ENCODE measurements at places on chromosomes 1 and 21. TPM values are rescaled to one million over a fixed set of nuclear protein-coding genes. Genes with fewer than 3 reads are reported as not detected.

- peak overlapping the region; percentile 68 for H3K27ac ChIP-seq
- H3K36me3 ChIP-seq: no peaks in the 10 kb centered on the region
- DNase-seq: no peak
- peak overlapping the region; percentile 47 for H3K4me3 ChIP-seq
Observed at GRCh38 chr1:235972311-235972689, 92.6 kb downstream of the NID1 start.

DNA sequence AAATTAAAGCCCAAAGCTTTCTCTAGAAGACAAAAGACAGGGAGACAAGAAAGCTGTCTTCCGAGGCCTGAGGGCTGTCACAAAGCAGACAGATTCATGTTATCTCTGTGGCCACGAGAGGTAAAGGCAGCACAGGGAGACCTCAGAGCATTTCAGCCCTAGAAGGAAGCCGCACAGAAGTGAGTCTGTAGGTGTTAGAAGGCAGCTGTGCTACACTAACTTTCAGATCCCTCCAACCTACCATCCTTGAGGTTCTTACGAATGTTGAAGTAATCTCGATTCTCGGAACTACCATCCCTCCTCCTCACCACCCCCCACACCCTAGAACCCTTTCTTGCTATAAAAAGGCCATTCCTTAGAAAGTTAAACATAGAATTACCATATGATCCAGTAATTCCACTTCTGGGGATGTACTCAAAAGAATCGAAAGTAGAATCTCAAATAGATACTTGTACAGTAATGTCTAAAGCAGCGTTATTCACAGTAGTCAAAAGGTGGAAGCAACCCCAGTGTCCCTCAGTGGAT is 21.5 kb upstream of the LYST start:
- peak; percentile 73 for DNase-seq
- H3K27me3 ChIP-seq: no peaks in the 10 kb centered on the region
- peaks cover 57% of the 10 kb centered on the region for H3K4me1 ChIP-seq
- peak overlapping the region; percentile 67 for H3K4me3 ChIP-seq

DNA sequence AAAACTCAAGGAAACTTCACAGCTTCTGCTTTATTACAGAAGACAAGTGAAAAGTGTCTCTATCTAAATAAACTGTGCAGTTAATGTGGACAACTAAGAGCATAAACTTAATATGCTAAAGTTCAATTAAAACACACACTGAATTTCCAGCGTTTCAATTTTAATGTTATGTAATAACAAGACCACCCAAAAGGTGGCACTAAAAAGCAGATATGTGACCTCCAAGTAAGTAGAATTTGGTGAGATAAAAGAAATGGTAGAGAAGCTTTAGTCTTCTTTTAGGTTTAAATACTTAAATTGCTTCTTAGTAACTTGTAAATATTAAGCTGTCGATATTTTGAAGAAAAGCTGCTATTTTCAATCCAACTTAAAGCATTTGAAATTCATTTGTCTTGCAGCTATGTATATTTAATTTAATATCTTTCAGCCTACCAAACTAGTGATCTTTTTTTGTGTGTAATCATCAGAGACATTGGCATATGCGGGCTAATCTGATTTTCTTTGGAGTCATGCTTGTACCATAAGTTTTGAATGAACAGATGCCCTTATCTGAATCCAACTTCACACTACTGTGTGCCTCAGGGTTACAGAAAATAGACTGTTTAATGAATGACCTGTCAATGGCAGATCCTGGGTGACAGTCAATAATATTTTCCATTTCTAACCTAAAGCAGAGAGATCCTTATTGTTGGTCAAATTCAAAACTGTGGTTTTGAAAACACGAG is 36.5 kb upstream of the ADAMTS1 start:
- H3K27ac ChIP-seq: no peak overlapping the region
- DNase-seq: no peak
- H3K4me1 ChIP-seq: no peaks in the 10 kb centered on the region
- no peak overlapping the region for H3K4me3 ChIP-seq
- H3K27me3 ChIP-seq: no peaks in the 10 kb centered on the region

DNA sequence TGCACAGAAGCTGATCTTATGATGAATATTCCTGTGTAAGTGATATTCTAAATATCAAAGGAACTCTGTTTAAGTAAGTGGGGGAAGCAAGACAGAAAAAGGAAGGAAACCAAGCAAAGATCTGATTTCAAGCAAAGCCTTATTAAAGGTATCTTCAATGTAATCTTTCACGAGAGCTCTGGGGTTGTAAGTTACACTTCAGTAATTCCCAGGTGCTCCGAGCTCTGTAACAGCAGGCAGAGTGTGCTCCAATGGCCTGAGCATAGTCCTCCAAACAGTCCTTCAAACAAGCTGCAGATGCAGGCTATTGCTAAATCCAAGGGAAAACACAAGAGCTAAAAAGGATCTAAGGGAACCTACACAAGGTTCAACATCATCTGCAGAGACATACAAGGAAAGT is 949.7 kb upstream of the TMPRSS15 start:
- no peaks in the 10 kb centered on the region for H3K36me3 ChIP-seq
- DNase-seq: no peak
- H3K27me3 ChIP-seq: no peaks in the 10 kb centered on the region
- H3K4me3 ChIP-seq: no peak overlapping the region
- H3K27ac ChIP-seq: no peak overlapping the region

- H3K27ac ChIP-seq: peak overlapping the region; percentile 86
- H3K4me3 ChIP-seq: peak overlapping the region; percentile 18
- H3K27me3 ChIP-seq: no peaks in the 10 kb centered on the region
- DNase-seq: no peak
- peaks cover 48% of the 10 kb centered on the region for H3K4me1 ChIP-seq
- peaks cover 68% of the 10 kb centered on the region for H3K36me3 ChIP-seq
Observed at GRCh38 chr1:25355841-25356395, 17.8 kb downstream of the TMEM50A start.

GRCh38 chr1:15918962-15919715 is 56.8 kb downstream of the ZBTB17 start:
- H3K27me3 ChIP-seq: no peaks in the 10 kb centered on the region
- H3K4me1 ChIP-seq: peaks cover 41% of the 10 kb centered on the region
- no peak overlapping the region for H3K4me3 ChIP-seq
- peak overlapping the region; percentile 24 for H3K27ac ChIP-seq
- H3K36me3 ChIP-seq: peaks cover 63% of the 10 kb centered on the region
- peak; percentile 83 for DNase-seq

GRCh38 chr1:230581446-230582079 is 60.7 kb upstream of the COG2 start:
- peaks cover 8% of the 10 kb centered on the region for H3K27me3 ChIP-seq
- H3K4me1 ChIP-seq: no peaks in the 10 kb centered on the region
- no peak overlapping the region for H3K27ac ChIP-seq
- no peaks in the 10 kb centered on the region for H3K36me3 ChIP-seq
- DNase-seq: no peak
- H3K4me3 ChIP-seq: no peak overlapping the region

DNA sequence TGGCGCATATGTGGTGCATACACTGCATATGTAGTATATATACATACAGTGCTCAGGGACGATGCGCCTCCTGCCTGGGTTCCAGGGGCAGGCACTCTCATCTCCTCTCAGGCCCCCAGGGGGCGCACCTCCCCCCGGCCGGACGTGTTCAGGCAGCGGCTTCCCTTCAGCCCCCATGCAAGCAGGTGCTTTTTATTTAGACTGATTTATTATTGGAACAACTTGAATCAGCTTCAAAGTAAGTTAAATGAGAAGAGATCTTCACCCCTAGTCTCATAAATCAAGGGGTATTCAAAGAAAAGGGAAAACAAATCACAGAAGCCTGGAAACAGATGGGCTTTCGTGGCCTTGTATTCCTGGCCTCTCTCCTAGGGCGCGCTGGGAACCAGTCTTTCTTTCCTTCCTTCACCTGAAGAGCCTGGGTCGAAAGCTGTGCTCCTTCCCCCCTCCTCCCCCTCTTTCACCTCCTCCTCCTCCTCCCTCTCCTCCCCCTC is 64.6 kb downstream of the UBIAD1 start:
- DNase-seq: peak; percentile 72
- H3K36me3 ChIP-seq: no peaks in the 10 kb centered on the region
- peaks cover 24% of the 10 kb centered on the region for H3K27me3 ChIP-seq

DNA sequence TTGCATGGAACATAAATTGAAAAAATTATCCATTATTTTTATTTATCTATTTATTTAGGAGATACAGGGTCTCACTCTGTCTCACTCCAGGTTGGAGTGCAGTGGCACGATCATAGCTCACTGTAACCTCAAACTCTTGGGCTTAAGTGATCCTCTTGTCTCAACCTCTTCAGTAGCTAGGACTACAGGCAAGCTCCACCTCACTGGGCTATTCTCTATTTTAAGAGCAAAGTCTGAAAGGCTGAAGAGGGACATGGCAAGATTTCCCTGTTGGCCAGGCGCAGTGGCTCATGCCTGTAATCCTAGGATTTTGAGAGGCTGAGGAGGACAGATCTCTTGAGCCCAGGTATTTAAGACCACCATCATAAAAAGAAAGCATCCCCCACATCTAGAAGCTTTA is 14.0 kb upstream of the RC3H1 start:
- no peaks in the 10 kb centered on the region for H3K4me1 ChIP-seq
- DNase-seq: no peak
- H3K4me3 ChIP-seq: no peak overlapping the region

DNA sequence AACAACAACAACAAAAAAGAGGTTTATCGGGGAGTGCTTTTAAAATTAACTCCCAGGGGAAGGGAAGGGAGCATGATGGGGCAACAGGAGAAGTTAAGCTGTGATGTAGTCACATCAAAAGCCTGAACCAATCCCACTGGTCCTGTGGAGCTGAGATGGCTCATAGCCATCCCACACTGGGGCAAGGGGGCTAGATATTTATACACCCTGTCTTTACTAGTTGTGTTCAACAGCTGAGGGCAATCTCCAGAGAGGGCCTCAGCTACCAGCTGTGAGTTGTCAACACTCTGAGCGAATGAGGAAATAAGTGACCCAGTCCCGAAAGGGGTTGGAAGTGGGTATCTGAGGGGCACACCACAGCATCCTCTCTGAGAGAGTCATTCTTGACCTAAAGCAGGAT is 31.0 kb upstream of the CREG1 start:
- no peaks in the 10 kb centered on the region for H3K36me3 ChIP-seq
- DNase-seq: no peak
- H3K4me1 ChIP-seq: no peaks in the 10 kb centered on the region
- no peak overlapping the region for H3K27ac ChIP-seq
- no peak overlapping the region for H3K4me3 ChIP-seq

GRCh38 chr1:233689017-233689747 is 75.3 kb downstream of the KCNK1 start:
- no peak overlapping the region for H3K4me3 ChIP-seq
- no peaks in the 10 kb centered on the region for H3K4me1 ChIP-seq
- no peak for DNase-seq
- H3K27ac ChIP-seq: no peak overlapping the region
- peaks cover 12% of the 10 kb centered on the region for H3K27me3 ChIP-seq

GRCh38 chr1:51100264-51100880 is 1.7 kb upstream of the C1orf185 start:
- peaks cover 20% of the 10 kb centered on the region for H3K27me3 ChIP-seq
- H3K4me1 ChIP-seq: peaks cover 3% of the 10 kb centered on the region
- no peak overlapping the region for H3K27ac ChIP-seq
- H3K4me3 ChIP-seq: no peak overlapping the region
- no peak for DNase-seq
- no peaks in the 10 kb centered on the region for H3K36me3 ChIP-seq

The CATSPERE gene
- 0.93 TPM for total RNA-seq

The MYOG gene
- not detected for total RNA-seq

The KRTAP19-1 gene
- total RNA-seq: not detected

The KRTAP19-4 gene
- not detected for total RNA-seq

The AUNIP gene
- total RNA-seq: 5.4 TPM

The COL24A1 gene
- total RNA-seq: not detected

The CHI3L2 gene
- 9.0 TPM for total RNA-seq

The TENT5C gene
- total RNA-seq: 64.5 TPM

The AVPR1B gene
- total RNA-seq: not detected

Measured in activated CD4-positive, alpha-beta memory T cell treated with anti-CD3 and anti-CD28 coated beads, Interleukin-2, amount 10 ng/mL, durations not matched to agents 7 days and 5 days (primary cell).